ENCODE measurements at places on chromosomes 6 and 20.

- no peak for DNase-seq
These were observed 284.1 kb downstream of the CD109 start for GRCh38 chr6:73980096-73980495.

GRCh38 chr6:32700391-32701040 is 34.1 kb upstream of the HLA-DQB1 start:
- no peak for DNase-seq

- DNase-seq: no peak
These were observed 48.5 kb downstream of the MYH7B start for GRCh38 chr20:35004051-35004725.

DNA sequence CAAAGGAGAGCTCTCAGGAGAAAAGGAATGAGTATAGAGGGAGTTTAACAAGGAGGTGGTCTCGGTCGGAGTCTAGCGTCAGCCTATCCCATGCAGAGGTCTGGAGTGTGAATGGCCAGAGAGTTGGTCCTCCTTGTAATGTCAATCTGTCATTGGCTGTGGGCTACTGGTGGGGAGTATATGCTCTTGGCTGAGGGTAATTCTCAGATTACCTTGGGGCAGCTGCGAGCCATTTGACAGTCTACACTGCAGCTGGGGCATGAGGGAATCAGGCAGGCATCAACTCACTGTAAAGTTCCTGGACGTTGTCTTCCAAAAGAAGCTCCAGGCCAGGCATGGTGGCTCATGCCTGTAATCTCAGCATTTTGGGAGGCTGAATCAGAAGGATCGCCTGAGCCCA is 48.1 kb downstream of the EBF4 start:
- DNase-seq: no peak

DNA sequence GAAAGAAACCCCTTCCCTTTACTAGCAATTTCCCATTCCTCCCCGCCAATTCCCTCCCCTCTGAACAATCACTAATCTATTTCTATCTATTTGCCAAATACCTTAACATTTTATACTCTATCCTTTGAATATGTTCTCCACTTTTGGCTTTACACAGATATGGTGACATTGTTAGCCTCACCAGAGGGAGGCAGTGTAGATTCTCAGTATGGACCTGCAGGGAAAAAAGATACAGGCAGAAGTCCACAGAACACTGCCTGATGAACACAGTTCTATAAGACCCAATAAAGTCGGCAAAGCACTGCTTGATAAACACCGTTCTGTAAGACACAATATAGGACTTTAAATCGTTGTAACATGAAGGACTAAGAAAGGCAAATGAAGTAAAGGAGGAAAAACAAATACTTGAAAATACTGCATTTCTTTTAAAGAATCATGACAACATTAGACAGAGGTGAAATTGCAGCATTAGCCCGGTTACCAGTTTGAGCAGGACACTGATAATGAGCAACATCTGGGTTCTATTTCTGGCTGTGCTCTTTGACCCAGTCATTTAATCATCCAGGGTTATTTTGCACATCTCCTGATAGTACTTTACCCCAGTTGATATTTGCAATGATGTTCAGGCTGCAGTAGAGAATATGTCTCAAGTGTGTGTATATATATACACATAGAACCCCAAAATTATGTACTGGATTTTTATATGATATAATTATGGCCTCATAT is 296.8 kb downstream of the UTRN start:
- no peak for DNase-seq

GRCh38 chr6:71414486-71414885 is 125.9 kb downstream of the OGFRL1 start:
- no peak for DNase-seq

DNA sequence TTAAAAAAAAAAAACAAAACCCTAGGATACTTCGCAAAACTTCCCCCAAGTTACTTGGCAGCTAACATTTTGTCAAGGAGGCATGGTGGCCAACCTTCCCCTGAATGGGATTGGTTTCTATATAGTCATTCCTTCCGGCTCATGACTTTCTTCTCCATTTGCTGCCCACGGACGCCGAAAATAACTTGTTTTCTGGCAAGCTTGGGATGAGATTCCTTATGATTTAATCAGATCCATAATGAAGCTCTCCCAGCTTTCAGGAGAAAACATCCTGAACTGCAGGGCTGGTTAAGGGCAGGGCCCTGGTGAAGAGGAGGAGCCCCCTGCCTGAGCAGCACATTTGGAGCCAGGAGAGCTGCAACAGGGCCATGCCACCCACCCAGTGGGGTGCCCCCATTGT is 49.9 kb downstream of the PPP1R16B start:
- no peak for DNase-seq

Measured in stimulated activated CD4-positive, alpha-beta T cell treated with anti-CD3 and anti-CD28 coated beads, Interleukin-15, amount 100 ng/mL, for 48 hours (primary cell).